Kasumi-1 (cell line): ENCODE measurements at places on chromosomes 3 and 15.

- DNase-seq, result peak; percentile 83
Measured at GRCh38 chr3:113516115-113516505, 1.2 kb upstream of the SPICE1 start.

DNA sequence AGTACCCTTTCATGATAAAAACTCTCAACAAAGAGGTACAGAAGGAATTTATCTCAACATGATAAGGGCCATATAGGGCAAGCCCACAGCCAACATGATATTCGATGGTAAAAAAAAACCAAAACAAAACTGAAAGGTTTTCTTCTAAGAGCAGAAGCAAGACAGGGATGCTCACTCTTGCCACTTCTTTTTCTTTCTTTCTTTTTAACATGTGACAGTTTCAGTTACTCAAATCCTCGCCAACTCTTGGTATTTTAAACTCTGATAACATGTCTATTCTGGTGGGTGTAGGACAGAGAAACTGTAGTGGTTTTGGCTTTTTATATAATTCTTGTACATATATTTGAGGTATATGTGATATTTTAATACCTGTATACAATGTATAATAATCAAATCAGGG is 74.0 kb upstream of the NMNAT3 start:
- DNase-seq, result no peak

- peak; percentile 51 for DNase-seq
Measured at GRCh38 chr3:191051037-191051436, 148.0 kb upstream of the OSTN start.

GRCh38 chr15:101362359-101362758 is 67.3 kb upstream of the SNRPA1 start:
- no peak for DNase-seq

- DNase-seq, result no peak
Measured at GRCh38 chr3:1195947-1196346, 103.1 kb downstream of the CNTN6 start.

GRCh38 chr15:50880651-50881114 is 27.8 kb upstream of the AP4E1 start:
- peak; percentile 15 for DNase-seq

DNA sequence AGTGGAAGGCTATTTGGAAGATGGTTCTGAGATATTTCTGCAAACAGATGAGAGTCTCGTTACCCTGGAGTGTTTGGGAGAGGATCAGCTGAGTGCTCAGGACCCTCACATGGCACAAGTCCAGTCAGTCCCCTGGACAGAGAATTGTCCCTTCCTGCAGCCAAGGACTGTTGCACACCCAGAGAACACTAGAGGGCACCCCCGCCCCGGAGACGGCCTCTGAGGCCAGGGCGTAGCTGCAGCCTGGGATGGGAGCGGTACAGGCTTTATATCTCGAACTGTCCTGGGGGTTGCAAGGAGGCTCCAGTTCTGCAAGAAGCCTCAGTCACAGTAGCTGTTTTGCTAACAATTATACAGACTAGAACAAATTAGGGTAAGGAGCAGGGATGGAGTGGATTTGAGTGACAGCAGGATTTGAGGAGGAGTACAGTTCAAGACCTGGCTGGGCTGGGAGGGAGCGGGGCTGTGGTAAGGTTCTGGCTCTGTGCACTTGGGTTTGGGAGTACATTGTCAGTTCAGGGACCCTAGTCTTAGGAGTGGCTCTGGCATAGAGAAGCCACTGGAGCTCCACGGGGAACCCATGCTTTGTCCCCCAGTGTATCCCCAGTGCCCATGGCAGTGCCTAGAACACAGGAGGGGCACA is 67.6 kb upstream of the HACD2 start:
- peak; percentile 59 for DNase-seq

DNA sequence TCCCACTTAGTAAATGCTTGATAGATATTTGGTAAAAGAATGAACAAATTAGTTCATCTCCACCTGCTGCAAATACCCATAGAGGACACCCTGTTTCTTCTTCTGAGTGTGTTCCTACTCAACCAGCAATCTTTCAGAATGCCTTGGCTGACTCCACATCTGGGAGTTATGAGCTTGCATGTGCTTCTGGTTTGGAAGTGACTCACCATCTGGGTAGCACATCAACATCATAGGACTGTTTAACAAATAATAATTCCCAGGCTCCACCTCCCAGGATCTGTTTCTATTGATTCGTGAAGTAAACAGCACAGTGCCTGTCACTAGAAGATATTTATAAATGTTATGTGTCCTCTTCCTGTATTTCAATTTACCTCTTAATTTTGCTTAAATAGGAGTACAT is 580.1 kb downstream of the ROBO2 start:
- DNase-seq, result no peak

DNA sequence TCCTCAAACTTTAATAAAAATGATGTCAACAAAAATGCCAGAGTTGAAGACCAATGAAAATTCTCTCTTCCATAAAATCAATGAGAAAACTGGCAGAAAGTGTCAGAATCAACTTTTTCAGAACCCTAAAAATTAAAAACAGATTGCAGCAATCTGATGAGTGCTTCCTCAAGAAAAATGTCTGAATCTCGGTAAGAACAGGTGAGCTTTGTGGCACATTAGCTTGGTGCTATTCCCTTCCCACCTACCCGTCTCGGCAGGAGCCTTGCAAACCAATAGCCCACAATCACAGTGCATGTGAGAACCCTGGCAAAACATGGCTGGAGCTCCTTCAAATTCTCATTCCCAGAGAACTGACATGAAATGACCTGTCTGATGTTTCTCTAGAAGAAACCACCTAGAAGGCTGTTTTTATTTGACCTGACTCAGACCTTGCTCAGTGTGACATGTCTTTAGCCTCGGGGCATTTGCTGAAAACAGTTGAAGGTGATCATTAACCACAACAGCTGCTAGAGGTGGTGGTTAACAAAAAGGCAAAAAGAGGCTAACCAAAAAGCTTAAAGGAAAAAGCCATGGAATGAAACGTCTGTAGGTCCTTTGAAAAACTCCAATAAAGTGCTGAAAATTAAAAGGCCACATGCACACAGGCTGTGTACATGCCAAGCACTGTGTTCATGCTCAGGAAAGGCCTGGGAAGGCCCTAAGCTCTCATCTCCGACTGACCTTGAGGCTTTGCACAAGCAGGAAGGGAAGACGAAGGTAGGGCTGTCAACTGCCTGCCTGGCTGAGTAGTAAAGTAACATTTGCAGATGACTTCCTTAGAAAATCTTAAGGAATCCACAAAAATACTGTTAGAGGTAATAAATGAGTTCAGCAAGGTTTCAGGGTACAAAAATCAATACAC is 253.0 kb upstream of the NSMCE3 start:
- DNase-seq, result no peak
